NCI-H2081 (cell line): ENCODE measurements at places on chromosomes 2 and 18.
A peak's percentile ranks its signal among the peaks of the same experiment; 100 is the strongest.

DNA sequence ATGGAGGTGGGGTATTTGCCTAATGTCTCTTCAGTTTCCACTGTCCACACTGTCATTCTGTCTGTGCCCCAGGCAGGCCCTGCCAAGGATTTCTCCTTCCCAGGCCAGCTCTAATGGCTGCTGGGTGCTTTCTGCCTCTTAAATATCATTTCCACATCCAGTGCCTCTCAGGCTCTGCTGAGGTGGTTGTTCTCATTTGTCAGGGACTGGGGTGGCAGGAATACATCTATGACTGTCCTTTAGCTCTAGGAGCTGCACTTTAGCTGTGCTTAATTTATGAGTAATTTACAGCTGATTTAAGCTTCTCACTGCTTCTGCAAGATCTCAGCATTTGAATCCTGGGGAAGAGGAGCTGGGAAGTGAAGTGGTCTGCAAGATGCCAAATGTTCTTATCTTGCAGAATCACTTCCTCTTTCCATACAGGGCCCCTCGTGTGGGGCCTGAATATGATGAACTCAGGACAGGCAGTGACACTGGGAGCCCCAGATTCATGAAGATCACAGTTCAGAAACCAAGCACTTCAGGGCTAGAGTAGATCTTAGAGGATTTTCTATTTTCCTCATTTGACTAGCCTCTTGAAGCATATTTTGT is 150.2 kb downstream of the FSHR start:
- no peak for DNase-seq

DNA sequence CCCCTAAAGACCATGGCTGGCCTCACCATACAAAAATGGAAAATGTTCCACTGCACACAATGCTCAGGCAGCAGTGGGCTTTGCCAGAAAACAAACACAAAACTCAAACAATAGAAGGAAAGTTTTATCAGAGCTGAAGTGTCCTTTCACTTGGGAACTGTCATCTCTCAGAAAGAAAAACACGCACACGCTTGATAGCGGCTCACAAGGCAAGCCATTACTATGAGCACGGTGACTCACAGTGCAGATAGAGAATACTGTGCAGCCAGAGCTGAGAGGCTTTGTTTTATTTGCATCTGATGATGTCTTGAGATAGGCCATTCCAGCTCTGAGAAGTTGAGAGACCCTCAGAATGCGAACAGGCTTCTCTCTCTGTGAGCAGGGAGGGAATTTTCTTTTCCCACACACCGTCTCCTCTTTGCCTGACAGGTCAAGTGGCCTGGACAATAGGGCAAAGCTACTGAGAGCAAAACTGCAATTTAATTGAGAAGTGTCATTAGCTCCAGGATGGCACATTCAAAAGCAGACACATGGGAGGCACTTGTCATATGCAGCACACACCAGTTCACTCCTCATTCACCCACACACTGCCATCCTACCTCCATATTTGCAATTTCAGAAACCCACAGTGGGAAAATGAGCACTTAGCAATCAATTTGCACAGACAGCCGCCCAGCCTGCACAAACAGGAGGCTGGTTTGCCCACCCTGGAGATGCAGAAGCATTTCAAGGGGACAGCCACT is 236.6 kb downstream of the SS18 start:
- DNase-seq, result no peak

DNA sequence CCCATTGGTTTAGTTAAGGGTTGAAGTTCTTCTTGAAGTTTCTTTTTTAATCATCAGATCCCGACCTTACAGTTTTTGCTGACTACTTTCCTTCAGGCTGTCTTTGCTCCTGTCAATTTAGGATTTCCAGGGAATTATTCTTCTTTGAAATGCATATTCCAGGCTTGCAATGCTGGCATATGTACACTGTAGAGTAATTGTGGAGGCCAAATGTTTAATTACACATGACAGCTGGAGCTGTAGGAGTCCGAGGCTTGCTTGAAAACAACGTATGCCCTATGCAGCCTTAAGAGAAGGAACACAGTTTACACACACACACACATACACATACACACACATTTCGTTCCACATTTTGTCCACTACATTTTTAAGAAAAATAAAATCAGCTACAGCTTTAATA is 602.3 kb downstream of the TMEM182 start:
- peak; percentile 53 for DNase-seq

GRCh38 chr2:38535744-38536506 is 66.8 kb downstream of the HNRNPLL start:
- DNase-seq, result peak; percentile 74

DNA sequence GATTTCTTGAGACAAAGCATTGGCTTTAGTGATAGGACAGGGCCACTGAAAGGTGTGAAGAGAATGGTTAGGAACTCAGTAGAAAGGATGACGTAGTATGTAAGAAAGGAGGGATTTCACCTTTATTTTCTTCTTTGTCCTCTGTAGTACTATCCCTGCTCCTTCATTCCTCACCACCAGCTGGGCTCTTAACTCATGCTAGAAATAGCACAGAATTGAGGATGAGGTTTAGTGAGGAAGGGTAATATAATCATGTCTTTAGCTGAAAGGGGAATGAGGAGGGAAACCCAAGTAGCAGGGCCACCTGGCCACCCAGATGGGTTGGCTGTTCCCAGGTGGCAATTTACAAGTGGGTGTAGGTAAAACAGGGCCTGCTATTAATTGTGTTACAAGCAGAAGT is 15.2 kb downstream of the ACVR2A start:
- DNase-seq, result peak; percentile 40

- DNase-seq, result no peak
Observed at GRCh38 chr18:21735452-21736015, 5.1 kb upstream of the MIB1 start.

DNA sequence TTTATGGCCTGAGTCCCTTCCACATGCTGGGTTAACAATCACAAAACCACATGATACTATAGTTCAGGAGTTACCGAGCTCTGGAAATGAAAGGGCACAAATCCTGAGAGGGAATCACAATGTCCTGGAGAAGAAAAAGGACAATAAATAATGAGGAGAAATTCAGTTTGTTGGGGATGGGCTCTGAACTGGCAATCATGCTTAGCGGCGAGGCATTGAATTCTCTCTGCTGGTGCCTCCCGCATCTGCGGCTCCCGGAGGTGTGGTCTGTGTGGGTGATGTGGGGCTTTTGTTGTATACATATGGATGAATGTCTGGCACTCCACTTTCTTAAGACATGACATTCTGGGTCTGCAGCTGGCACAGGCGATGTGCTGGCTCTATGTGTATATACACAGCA is 46.1 kb downstream of the NRP2 start:
- no peak for DNase-seq

GRCh38 chr2:226839951-226840350 is 4.1 kb downstream of the RHBDD1 start:
- no peak for DNase-seq

DNA sequence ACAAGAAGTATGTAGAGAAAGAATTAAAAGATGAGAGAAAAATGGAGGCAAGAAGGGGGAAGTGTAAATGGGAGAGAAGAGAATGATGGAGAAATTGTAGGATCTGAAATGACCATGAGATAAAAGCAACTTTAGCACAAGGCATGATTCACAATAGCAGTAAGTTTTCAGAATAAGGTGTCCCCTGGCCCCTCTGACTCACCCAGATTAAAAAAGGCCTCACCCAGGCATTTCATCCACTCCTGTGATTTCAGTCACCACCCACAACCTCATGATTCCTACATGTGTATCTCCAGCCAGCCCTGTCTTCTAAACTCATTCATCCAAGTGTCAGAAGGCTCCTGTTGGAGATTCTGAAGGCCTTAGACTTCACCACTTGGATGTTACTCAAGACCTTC is 56.6 kb downstream of the SP100 start:
- no peak for DNase-seq

GRCh38 chr2:95044601-95045000 is 19.1 kb downstream of the MAL start:
- no peak for DNase-seq

GRCh38 chr18:49061239-49061990 is 110.7 kb upstream of the SMAD7 start:
- no peak for DNase-seq

DNA sequence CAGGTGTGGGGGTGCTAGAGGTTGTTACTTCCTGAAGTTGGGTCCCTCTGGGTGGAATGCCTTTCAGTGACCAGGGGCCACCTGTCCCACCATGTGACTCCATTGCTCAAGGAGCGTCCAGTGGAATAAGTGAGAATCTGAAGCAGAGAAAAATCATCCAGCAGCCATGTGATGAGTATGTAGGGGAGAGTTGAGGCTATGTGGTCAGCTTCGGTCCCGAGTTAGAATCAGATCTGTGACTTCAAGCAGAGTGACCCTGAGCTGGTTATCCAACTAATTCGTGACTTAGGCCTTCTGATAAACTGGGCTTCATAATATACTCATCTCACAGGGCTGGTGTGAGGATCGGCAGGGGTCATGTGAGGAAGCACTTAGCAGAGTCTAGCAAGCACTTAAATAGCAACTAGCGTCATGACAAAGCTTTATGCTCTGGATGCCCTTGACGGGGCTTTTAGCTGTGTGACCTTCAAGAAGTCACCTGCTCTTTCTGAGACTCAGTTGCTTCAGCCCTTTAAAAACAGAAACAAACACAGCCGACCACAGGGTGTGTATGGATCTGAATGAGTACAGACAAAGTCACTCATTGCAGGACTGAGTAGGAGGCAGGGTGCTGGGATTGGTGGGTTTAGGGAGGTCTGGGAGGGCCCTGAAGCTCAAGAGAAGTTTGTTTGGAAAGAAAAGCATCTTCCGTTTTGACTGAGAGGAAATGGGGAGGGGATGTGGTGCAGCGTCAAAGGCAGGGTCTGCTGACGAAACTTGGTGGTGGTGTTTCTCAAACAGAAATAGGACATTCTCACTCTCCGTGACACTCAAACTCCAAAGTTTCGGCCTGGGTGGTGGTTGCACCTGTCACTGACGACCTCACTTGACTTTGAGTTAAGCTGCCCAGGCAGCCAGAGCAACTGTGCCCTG is 264.0 kb upstream of the CXCR4 start:
- DNase-seq, result no peak

DNA sequence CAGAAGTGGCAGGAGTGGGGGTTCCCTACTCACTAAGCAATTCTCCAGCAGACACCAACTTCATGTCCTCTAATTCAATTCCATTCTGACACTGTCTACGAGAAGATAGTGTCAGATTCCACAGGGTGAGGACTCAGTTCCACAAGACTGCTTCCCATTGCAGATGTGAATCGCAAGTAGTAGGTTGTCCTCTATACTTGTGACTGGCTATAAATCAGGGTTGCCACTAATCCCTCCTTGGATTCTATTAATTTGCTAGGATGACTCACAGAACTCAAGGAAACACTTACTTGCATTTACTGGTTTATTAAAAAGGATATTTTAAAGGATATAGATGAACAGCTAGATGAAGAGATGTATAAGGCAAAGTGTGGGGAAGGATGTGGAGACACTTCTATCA is 184.1 kb upstream of the ACVR2A start:
- no peak for DNase-seq

- DNase-seq, result no peak
Observed at GRCh38 chr2:47043142-47043890, 111.8 kb downstream of the STPG4 start.

- no peak for DNase-seq
Observed at GRCh38 chr2:193793914-193794313, 1599.2 kb upstream of the TMEFF2 start.

DNA sequence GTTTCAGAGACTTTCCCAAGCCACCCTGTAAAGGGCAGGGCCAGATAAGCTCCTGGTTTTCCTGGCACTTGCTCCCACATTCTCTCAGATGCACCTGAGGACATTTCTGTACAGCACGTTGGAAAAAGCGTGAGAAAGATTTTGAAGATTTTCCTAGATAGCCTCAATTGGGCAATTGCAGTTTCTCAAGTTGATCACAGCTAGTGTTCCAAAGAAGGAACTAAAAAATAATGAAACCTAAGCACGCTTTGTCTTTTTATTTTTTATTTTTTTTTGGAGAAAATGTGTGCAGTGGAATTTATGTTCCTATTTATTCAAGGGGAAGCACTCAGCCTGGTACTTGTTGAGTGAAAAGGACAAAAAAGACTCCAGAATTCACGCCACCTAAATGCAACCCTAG is 429.1 kb downstream of the RNF144A start:
- DNase-seq, result no peak

- no peak for DNase-seq
Observed at GRCh38 chr2:191018643-191019119, 4.7 kb upstream of the STAT1 start.

DNA sequence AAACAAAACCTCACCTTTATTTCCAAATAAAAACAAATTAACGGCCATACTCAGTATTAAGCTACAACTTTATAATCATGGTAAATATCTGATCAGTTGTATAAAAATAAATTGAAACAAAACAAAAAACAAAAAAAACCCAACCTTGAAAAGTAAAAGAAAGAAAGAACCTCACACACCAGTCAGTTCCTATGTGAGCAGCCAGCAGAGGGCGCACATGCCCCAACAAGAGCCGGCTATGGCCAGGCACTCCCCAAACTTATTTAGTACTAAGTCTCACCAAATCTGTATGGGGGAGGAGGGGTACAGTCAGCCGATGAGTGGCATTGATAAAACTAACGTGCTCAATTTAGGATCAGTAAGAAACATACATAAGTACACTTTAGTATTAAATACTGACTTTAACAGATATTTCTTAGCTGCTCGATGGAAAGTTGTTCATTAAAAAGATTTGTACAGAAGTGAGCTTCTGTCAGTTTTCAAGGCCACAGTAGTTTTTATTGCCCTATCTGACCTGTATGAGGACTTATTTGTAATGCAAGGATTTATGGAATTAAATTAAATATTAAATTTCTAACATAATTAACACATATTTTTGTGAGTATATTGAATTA is 172.6 kb downstream of the TCF4 start:
- peak; percentile 81 for DNase-seq

GRCh38 chr18:79068341-79068936 is 755 bp upstream of the ATP9B start:
- DNase-seq, result no peak

GRCh38 chr2:219186754-219187456 is 8.8 kb downstream of the RETREG2 start:
- no peak for DNase-seq

DNA sequence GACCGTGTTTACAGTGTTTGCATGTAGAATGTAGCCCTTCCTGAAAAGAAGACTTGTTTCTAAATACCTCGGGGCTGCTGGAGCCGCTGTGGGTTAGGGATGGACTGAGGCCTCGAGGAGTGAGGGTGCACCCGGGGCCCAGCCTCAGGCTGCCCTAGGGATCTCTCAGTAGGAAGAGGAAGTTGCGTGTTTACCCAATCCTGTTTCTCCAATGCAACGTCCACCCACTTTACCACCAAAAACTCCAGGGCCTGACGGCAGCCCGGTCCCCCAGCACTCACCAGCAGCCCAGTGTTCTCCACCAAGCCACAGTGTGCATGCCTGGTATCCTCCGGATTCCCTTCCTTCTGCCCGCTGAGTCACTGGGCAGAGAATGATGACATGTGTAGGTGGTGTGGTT is 255.8 kb downstream of the GLI2 start:
- DNase-seq, result no peak
